ENCODE measurements at places on chromosomes 7 and 10. TPM values are rescaled to one million over a fixed set of nuclear protein-coding genes. Genes with fewer than 3 reads are reported as not detected.

TCF7L2 gene
- total RNA-seq, result 6.7 TPM

NUTM2E gene
- total RNA-seq, result under 0.01 TPM

GRM3 gene
- total RNA-seq, result not detected

CCDC136 gene
- total RNA-seq, result 11.6 TPM

EGFR gene
- total RNA-seq, result under 0.01 TPM

SFXN2 gene
- total RNA-seq, result 14.5 TPM

REEP3 gene
- total RNA-seq, result 2.7 TPM

RET gene
- total RNA-seq, result 3.0 TPM

A1CF gene
- not detected for total RNA-seq

ZNF853 gene
- 13.2 TPM for total RNA-seq

EXOC6 gene
- total RNA-seq, result 14.0 TPM

COL1A2 gene
- total RNA-seq, result not detected

CCDC3 gene
- 0.54 TPM for total RNA-seq

TRIM50 gene
- total RNA-seq, result not detected

ATG9B gene
- total RNA-seq, result 2.7 TPM

PILRA gene
- 2.2 TPM for total RNA-seq

PVRIG gene
- 0.54 TPM for total RNA-seq

PBLD gene
- total RNA-seq, result 3.2 TPM

BEND7 gene
- 5.7 TPM for total RNA-seq

IFIT1 gene
- 4.6 TPM for total RNA-seq

HNRNPH3 gene
- total RNA-seq, result 9.7 TPM

CYP26C1 gene
- total RNA-seq, result 0.54 TPM

FGL2 gene
- total RNA-seq, result 2.7 TPM

MINDY4 gene
- 4.3 TPM for total RNA-seq

SPDYE2B gene
- total RNA-seq, result not detected

ADAM12 gene
- under 0.01 TPM for total RNA-seq

RBP4 gene
- total RNA-seq, result not detected

All from hematopoietic multipotent progenitor cell (in vitro differentiated cells).